ENCODE measurements at places on chromosomes 16 and 17.

GRCh38 chr16:82169861-82170845 lies at the start of gene MPHOSPH6:
TSS of gene MPHOSPH6 (minus strand) at chr16:82170224. CDS start at chr16:82170175, 49 bp downstream.
- peak; percentile 92 for DNase-seq

- DNase-seq: no peak
These were observed 6.9 kb upstream of the VPS53 start for GRCh38 chr17:721540-721937.

GRCh38 chr17:66351033-66351432 lies 48.6 kb downstream of the PRKCA start:
- no peak for DNase-seq

DNA sequence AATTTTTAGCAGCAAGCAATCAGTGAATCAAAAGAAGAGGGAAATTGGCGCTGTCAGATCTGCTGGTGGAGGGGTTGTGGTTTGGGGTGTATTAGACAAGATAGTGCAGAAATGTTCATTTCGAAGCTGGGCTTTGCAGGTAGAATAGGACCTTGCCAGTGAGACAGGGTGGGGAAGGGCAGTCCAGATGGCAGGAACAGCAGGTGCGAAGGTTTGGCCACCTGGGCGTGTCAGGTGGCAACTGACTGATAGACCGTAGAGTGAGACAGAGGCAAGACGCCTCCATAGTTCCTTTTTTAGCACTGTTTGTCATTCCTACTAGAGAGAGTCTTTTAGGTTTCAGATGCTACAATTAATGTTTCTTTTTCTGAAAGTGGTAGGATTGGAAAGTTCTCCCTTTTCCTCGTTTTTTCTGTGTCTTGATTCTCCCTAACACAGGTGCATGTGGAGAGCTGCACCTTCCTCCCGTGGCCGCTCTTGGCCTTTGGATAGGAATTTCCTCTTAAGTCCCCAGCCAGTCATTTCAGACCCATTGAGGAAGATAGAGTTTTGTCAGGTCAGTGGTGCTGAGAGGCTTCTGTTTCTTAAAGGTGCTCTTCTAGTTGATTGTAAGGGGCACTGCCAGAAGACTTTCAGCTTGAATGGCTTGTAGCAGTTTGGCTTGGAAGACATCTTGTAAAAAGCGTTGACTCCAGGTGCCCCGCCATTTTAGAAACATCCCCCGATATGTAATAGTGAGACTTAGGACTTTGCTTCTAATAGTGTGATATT lies 315.6 kb downstream of the SNX29 start:
- no peak for DNase-seq
